Breast epithelium (tissue), 4 donors: ENCODE measurements at places on chromosomes 2 and 18.

GRCh38 chr2:9724565-9724964 is 93.8 kb upstream of the YWHAQ start:
- DNase-seq = no peak

- DNase-seq = no peak
Measured at GRCh38 chr2:51998890-51999289, 967.0 kb upstream of the NRXN1 start.

- no peak for DNase-seq
Measured at GRCh38 chr2:234377761-234378391, 119.0 kb downstream of the ARL4C start.

DNA sequence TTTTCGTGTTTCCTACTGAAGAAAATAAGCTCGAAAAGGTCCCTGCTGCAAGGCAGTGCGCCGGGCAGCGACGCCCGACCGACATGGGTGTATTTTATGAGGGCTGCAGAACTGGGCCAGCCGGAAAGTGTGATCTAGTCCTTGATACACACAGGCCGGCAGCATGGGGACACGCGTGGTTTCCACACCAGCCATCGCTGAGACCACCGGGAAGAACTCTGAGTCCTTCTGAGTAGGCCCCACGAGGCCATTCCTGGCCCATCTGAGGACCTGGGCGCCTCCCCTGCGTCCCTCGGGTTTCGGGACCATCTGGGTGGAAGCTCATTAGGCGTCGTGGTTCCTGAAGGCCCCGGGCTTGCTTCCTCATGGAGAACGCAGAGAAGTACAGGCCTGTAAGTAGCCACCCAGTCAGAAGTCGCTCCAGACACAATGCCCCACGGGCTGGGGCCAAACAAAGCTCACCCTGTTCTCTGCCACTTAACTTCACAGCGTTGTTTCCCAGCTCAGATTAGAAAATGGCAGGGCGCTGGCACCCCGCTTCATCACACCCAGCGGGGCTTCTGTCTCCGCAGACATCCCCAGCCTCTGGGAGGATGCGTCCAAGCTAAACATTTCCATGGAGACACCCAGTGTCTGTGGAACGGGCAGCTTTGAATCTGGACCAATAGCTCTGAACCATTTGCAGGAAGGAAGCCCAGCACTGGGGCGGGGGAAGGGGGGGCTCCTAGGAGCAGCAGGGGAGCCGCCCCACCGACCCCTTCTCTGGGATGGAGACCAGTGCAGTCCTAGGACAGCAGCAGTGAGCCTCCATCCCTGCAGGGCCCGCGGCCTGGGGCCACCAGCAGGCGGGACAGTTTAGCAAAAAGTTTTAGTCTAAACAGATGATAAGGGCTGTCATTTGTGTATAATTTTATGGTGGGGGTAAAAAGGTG is 2.4 kb downstream of the NFATC1 start:
- DNase-seq = no peak

DNA sequence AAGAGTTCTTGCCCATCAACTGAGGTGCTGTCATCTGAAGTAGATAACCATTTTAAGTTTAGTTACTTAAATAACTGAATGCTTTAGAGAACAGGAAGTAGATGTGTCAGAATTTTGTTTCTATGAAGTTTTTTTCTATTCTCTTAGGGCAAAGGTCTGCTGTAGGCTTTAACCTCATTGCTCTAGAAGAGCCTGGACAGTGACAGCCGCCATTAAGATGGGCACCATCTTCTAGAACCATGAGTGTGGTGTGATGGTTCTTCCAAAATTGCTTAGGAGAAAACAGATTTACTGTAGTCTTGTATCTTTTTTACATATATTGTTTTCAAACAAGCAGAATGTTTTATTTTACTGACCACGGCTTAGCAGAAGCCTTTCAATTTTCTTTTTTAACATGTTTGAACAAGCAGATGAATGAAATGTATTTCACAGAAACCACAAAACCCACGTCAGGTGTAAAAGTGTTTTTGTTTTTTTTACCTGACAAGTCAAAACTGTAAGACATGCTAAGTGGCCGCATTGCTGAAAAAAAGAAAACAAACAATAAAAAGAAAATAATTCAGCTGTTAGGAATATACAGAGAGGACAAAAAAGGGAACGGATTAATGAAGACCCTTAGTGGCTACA is 77.9 kb downstream of the PRELID3A start:
- no peak for DNase-seq

DNA sequence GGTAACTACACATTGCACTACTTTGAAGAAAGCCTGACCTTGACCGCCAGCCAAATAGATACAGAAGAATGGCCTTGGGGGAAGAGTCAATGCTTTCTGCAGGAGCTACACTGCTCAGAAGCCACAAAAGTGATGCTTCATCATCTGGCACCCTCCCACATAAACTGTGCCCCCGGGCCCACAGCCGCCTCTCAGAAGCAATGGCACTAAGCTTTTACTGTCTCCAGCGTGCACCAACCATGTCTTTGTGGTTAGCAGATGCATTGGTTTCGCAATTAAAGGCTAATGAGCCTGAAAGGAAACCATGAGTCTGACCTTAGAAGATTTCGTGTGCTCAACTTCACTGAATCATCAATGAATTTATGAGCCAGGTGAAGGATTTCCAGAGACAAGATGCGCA is 209.4 kb upstream of the TRIB2 start:
- DNase-seq = peak; percentile 75

GRCh38 chr2:9897331-9897737 is 54.1 kb downstream of the TAF1B start:
- DNase-seq = peak; percentile 66

DNA sequence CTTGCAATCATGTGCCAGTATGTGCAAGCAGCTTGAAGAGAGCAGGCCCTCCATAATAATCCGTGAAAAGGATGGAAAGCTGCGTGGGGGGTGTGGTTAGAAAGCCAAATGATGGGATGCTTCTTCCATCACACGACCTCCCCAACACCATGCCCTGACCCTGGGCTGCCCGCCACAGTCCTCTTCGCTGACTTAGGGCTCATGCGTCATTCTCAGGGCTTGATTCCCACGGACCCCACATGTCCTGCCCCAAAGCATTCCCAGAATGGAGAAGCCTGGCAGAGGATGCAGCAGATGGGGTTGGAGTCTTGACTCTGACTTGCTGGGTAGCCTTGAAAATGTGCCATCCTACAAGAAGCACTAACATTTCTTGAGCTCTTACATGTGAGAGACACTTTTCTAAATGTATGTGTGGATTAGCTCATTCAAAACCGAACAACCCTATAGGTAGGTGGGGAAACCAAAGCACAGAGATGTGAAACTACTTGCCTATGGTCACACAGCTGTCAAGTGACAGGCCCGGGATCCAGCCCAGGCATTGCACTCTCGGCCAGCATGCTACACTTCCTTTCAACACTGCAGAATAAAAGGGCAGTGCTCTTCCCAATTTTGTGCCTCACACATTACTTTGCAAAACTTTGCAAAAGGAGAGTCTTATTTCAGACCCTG is 3.7 kb downstream of the TNS1 start:
- DNase-seq = no peak

DNA sequence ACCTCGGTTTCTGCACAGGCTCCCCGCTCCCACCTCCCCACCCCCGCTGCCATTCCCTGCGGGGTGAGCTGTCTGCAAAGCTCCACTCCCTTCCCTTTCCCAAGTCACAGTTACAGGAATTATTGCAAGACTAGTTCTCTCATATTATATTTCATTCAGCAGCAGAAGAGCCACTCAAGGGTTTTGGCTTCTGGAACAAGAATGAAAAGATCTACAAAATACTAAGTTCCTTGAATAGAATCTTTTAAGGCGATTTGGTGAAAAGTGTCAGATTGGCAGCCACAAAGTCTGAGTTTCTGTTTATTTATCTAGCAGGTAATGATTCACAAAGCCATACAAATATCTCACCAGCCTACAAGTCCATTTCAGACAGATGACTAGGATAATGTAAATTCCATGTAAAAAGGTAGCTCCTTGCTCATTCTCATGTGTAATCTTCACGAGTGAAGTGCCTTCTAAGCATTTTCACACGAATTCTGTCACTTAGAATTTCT is 221.9 kb upstream of the RBBP8 start:
- no peak for DNase-seq

- DNase-seq = no peak
Measured at GRCh38 chr2:176501617-176502016, 232.4 kb downstream of the MTX2 start.

- DNase-seq = no peak
Measured at GRCh38 chr2:203687165-203687564, 19.3 kb upstream of the CD28 start.

GRCh38 chr2:223062396-223062795 is 10.4 kb downstream of the KCNE4 start:
- no peak for DNase-seq

GRCh38 chr18:22591222-22591621 is 173.5 kb upstream of the CTAGE1 start:
- no peak for DNase-seq

DNA sequence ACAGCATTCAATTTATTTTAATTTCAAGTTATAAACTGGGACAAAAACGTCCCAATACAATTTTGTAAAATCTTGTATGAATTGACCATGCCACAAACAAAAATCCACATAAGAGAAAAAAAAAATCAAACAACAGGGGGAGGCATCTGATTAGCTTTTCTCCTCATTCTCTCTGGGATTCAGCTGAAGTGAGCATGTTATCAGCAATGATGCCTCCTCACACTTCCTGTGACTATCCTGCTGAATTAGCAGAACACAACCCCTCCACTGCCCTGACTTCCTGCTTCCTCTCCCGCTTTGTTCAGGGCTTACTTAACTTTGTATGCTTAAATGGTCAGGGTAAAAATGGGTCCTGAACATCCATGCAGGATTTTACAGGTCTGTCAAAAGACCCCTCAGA is 132.2 kb upstream of the ITGB6 start:
- no peak for DNase-seq

- DNase-seq = no peak
Measured at GRCh38 chr2:199366406-199366805, 91.3 kb downstream of the SATB2 start.

DNA sequence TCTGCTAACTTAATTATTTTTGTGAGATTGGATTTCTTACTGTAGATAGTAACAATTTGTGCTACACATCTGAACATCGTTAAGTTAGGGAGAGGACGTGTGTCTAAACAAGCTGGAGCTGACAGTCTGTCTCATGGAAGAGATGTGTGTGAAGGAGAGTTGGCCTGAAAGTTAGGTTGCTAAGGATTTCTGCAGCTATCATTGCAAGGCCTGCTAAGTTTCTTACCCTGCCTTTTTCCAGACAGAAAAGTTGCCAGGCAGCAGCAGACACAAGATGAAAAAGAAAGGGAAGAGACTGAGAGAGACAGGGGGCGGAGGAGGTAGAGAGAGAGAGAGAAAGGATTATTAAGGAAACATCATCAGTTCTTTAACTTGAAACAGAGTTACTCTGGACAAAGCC is 4.1 kb upstream of the LRP1B start:
- no peak for DNase-seq
